Renal cortical epithelial cell (primary cell): ENCODE measurements at places on chromosomes 5 and 9. TPM values are rescaled to one million over a fixed set of nuclear protein-coding genes. Genes with fewer than 3 reads are reported as not detected.

DNA sequence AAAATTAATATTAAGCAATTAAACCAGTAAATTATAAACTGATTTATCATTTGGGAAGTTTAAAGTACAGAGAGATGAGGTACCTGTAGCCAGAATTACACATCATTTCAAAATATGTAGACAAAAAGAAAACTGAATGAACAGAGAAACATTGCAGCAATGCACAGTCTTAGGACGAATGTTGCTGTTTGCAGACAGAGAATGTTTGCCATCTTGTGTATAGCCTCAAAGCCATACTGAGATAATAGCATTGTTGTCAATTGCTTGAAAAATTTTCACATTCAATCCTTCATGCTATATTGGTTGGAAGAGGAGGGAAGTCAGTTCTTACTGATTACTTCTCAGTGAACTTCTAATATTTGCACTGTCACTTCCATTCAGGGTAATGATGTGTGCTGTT lies 326.2 kb downstream of the PRR16 start:
- DNase-seq: no peak

GRCh38 chr5:132761321-132762240 lies 14.4 kb downstream of the CCNI2 start:
- no peak for DNase-seq

DNA sequence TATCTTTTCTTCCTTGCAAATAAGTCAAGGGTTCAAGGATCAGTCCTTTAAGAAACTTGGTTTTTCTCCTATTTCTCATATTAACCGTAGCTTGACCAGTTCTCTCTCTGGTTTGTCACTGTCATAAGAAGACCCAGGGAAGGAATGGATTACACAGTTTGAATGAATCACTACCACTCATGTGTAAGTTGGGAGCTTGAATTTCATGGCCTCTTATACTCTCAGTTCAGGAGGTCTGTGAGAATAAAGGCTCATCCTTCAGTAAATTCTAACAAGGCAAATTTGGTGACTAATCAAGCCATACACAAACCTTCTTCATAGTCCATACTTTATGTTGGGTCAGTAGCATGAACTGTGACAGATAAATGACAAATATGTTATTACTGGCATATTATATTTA lies 323.1 kb upstream of the ACTBL2 start:
- peak; percentile 54 for DNase-seq

GRCh38 chr9:123080444-123080843 lies 47.0 kb downstream of the GPR21 start:
- DNase-seq: no peak

GRCh38 chr9:78788101-78788500 lies 491.2 kb downstream of the PSAT1 start:
- peak; percentile 7 for DNase-seq

DNA sequence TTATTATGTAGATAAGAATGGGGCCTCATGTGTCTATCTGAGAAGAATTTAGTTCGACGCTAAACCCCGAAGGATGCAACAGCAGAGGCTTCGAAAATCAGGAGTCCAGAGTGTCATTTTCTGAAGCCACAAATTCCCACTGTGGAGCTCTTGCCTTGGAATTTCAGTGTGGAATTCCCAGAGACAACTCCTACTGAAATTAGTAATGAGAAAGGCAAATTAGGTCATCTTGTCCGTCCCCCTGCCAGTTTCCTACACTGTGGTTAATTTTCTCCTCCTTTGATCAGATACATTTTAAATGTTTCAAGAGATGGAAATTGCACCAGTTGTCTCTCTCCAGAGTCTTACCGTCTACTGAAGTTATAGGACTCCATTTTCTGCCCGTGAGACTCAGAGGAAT lies 633.6 kb downstream of the BNC2 start:
- DNase-seq: peak; percentile 44

Gene TTC23L
- 0.65 TPM in 1 of 2 replicates, not detected in the other for total RNA-seq

GRCh38 chr5:24817966-24818365 lies 173.2 kb upstream of the CDH10 start:
- no peak for DNase-seq

Gene CXCL14
- 0.69 and 51.1 TPM in 2 replicates for total RNA-seq

Gene DRD1
- total RNA-seq: not detected in 2 replicates

Gene IL33
- total RNA-seq: 0.25 and 0.35 TPM in 2 replicates

Gene ITGA2
- total RNA-seq: 21.3 and 54.2 TPM in 2 replicates

DNA sequence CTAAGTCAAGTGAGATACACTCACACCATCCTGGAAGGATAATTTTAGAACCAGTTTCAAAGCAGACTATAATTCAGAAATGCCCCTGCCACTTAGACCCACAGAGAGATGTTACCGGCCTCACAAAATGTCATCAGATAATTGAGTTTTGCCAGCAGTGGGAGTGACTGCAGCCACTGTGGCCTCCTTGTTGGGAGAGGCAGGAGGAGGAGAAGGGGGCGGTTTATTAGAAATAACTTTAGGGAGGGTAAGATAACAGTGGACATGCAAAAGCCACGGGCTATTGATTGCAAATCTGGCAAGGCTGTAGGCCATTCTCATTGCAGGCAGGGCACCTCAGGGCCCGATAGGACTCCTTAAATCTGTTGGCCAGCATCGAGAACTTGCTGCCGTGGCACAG lies 13.4 kb downstream of the GRXCR2 start:
- DNase-seq: no peak

Gene SARDH
- total RNA-seq: 2.1 and 5.4 TPM in 2 replicates
